Pons (tissue), 1 donor: ENCODE measurements at places on chromosomes 11 and 22.

- DNase-seq, result no peak
Measured at GRCh38 chr11:24543771-24544170, 46.9 kb downstream of the LUZP2 start.

- no peak for DNase-seq
Measured at GRCh38 chr11:110951950-110952503, 239.8 kb upstream of the ARHGAP20 start.

- no peak for DNase-seq
Measured at GRCh38 chr11:88164320-88164719, 10.9 kb downstream of the RAB38 start.

DNA sequence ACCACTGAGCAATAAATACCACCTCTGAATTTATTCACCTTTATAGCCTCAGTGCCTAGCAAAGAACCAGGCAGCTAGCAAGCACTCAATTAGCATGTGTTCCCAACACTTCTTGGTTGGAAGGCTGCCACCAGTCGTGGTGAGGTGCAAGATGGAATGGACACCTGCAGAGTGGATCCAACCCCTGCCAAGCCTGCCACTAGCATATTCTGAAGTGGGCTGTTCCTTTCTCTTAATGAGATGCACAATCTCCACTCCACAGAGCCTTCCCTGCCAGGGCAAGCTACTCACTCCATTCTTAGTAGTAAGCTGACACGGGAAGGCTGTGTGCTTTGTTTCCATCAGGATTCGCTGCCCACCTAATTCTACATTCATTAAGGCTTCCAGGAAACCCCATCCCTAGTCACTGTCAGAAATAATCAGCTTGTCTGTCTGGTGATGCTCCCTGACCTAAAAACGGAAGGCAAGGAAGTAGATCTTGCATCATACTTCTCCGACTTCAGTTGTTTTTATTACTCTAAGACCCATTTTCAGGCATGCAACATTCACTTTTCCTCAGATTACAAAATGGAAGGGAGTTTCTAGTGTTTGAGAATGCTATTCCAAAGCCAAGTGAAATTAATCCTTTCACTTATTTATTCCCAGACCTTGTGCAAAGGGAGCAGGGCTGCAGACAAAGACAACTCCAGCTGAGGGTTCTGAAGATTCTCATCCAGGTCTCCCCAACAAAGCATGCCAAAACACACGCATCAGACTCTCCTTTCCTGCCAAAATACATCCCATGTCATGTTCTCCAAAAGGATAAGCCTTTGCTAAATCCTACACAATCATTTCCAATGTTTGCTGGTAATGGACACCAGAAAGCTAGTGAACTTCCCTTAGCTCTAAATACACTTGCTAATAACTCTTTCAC lies 128.0 kb downstream of the TENM4 start:
- DNase-seq, result peak; percentile 44

GRCh38 chr11:11407065-11407762 lies 54.2 kb upstream of the CSNK2A3 start:
- DNase-seq, result peak; percentile 11

- no peak for DNase-seq
Measured at GRCh38 chr11:72743321-72744221, 8.6 kb downstream of the ARAP1 start.

- no peak for DNase-seq
Measured at GRCh38 chr22:34877506-34877905, 188.5 kb upstream of the ISX start.

DNA sequence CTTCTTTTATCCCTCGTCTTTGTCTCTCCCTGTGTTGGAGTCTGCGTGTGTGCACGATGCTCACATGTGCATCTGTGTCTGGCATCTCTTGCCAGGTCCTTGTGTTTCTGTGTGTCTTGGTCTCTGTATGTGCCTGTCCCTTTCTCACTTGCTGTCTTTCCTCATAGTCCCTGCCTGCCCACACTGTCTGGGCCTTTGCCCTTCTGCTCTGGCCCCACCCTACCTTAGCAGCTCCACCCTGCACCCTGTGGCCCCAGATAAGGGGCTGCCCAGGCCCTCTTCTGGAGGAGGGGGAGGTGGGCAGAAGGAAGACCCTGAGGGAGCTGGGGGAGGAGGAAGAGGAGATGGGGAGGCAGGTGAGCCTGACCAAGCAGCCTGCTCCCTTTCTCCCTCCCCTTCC lies 2.8 kb downstream of the EHBP1L1 start:
- DNase-seq, result no peak

DNA sequence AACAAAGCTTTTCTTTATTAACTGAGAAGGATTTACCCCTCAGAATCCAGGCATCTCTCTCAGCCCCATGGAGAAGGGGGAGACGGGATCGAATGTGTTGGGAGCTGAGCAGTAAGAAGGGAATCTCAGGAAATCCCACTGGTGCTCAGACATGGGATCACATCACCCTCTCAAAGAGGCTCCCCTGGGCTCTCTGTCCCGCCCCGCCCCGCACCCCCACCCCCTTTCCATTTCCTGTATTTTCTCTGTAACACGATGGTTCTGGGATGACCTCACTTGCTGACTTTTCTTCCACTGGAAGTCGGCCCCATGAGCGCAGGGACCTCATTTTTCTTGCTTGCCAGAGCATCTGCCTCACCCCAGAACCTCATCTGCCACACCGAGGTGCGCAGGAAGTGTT lies 100.0 kb downstream of the RPS6KA4 start:
- no peak for DNase-seq

GRCh38 chr11:122505304-122506006 lies 150.1 kb upstream of the UBASH3B start:
- DNase-seq, result peak; percentile 89

- no peak for DNase-seq
Measured at GRCh38 chr11:119052163-119052814, 4.7 kb downstream of the HYOU1 start.

GRCh38 chr11:115931548-115932083 lies 427.4 kb upstream of the CADM1 start:
- no peak for DNase-seq

DNA sequence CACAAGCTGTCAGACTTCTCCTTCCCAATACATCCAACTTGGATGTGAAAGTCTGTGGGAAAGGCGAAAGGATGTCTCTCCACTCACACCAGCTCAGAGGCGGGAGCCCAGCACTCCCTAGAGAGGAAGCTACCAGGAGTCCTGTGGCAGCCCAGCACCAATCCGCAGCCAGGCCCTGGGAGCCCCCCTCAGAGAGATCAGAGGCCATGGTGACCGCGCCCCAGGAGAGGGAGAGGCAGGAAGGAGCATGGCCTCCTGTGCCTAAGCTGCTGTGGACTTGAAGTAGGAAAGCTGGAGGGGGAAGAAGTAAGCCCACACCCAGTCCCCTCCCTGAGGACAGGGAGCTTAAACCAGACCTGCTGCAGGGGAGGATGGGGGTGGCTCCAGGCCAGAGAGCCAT lies 24.4 kb upstream of the IGSF9B start:
- DNase-seq, result no peak

DNA sequence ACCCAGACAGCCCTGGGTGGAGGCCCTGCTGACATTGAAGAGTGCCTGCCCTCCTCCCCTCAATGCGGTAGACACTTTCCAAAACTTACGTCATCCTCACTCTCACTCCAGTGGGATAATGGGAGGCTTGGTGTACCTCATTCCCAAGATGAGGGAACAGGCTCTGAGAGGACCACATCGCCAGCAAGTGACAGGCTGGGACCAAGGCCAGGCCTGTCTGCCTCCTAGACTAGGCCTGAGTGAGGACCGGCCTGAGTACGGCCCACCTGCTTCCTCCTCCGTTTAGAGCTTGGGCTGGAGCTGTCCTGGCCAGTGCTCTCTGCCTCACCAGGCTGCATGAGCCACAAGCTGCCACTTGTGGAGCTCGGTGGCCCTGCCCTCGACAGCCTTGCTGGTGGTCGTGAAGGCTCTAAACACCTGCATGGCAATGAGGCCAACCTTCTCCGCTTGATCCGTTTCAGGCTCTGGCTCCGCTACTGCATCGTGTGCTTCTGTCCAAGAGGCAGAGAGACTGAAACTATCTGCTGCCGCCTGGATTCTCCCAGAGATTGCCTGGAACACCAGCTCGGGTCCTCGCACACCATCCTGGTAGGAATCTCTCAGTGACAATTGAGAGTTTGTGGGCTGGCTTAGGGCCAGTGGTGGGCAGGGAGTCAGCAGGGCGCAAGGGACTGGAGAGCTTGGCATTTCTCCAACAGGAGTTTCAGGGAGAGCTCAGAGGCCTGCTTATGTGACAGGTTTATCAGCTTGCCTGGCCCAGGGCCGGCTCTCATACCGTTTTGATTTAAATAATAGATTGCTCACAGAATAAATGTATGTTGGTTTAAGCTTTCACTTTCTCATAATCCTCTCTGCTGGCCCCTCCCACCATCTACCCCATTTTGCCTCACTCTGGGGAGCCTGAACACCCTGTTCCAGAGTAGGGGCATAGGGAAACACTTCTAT lies 9.4 kb downstream of the LRRC75B start:
- no peak for DNase-seq

GRCh38 chr11:36258730-36259360 lies 30.4 kb downstream of the COMMD9 start:
- DNase-seq, result peak; percentile 73

DNA sequence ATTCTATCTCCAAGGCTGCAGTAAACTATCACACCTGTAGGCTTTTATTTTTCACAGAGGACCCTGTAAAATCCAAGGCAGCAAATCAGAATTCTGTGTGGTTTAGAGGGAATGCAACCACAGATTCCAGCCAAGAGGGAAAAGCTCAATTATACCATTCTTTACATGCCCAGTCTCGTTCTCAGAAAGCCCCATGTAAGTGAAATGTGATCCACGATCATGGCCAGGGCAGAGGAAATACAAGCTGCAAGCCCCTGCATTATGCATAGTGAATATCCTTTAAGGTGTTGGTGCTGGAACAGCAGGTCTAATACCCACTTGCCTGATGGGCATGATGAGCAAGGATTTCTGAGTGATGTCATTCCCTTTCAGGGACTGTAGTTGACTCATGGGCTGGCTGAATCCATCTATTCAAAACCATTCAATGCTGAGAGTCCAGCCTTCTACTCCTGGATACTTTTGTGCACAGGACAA lies 198.7 kb upstream of the MTMR2 start:
- DNase-seq, result no peak

DNA sequence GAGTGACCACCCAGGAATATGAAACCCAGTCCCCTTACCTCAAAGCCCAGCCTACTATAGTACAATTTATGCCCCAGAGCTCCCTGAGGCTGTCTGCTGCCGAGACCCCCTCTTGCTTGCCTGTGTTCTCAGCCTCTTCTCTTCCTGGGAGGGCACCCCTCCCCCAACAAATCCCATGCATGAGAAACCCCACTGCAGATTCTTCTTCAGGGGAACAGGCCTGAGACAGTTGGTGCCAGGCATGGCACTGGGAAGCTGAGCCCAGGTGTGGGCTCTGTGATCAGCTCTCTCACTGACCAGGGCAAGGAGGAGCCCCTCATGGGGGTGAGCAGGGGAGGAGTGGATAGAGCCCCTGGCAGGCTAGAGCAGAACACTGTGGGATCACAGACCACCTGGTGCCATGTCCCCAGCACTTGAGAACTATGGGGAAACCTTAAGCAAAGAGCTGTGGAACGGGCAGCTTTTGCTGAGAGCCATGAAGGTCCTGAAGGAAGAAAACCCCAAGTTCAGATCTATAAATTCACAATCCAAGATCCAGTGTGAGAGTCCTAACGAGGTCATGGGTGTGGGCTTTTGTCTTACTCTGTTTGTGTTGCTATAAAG lies 46.5 kb upstream of the TH start:
- DNase-seq, result no peak

DNA sequence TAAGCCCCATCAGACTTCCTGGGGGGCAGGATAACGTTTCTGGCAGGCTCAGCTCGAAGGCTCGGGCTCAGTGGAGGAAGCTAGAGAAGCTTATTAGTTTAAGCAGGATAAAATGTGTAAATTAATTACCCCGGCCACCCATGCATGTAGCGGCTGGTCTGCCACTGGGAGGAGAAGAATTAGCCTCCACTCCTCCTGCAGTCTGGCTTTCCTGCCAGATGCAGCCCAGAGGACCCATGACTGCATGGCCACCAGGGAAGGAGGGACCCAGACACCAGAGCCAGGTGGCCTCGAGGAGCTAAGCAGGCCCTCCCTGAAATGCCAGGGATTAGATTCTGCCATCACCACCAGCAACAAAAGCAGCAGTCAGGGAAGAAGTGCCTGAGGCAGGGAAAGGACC lies 32.3 kb downstream of the TRIM29 start:
- DNase-seq, result no peak

DNA sequence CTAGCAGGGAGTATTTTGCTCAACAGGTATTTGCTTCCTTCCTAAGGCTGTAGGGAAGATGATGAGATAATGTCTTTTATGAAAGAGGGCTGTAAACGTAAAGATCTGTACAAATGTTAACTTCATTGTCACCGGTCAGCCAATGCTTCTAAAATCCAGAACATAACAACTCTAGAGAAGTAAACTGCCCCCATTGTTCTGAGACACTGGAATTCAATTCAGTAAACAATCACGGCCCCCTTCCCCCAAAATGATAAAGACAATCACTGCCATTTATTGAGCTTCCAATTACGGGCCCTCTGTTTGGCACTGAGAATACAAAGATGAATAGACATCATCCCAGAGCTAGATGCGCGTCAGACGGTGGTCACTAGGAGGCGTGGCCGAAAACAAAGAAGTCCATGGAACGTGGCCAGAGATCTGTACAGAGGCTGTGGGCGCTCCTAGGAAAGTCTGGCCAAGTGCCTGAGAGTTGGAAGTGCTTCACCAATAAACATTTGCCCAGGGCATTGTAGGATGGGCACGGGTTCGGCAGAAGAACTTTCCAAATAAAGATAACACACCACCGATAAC lies 576 bp downstream of the TMEM258 start:
- DNase-seq, result peak; percentile 99

GRCh38 chr22:45051946-45052345 lies 42.1 kb upstream of the PHF21B start:
- no peak for DNase-seq

- no peak for DNase-seq
Measured at GRCh38 chr11:9254416-9254815, 10.7 kb downstream of the DENND5A start.

- DNase-seq, result no peak
Measured at GRCh38 chr11:32899438-32899837, 6.8 kb downstream of the QSER1 start.

- DNase-seq, result no peak
Measured at GRCh38 chr11:121327553-121327952, 35.0 kb downstream of the SC5D start.

- DNase-seq, result peak; percentile 43
Measured at GRCh38 chr11:73359930-73360742, 16.1 kb upstream of the RELT start.

- DNase-seq, result no peak
Measured at GRCh38 chr11:60821827-60822599, 19.9 kb upstream of the CCDC86 start.

DNA sequence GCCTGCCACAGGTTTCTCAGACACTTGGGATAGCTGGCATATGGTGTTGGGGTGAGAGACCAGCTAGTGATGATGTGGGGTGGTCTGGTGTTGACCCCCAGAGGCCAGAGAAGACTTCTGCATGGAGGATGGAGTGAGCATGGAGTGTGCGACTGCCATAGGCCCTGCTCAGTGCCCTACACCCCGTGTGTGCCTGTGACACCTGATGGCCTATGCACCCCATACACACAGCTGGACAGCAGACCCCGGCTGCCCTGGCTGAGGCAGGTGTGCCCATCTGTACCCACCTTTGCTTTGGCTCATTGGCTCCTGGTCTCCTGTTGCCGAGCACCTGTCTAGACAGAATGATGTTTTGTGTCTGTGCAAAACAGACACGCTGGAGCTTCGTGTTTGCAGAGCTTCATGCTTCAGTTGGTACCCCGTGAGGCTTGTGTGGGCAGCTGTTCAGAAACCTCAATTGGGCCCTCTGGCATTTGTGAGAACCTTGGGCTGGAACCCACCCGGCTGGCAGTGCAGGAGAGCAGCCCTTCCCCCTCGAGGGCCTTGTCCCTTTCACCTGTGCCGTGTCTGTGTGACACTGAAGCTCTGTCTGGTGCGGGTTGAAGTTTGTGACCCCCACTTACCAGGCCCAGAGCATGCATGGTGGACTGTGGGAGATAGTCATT lies 27.6 kb downstream of the BCR start:
- no peak for DNase-seq
